ENCODE measurements at places on chromosomes 13 and 19.
A peak's percentile ranks its signal among the peaks of the same experiment; 100 is the strongest.

- no peak for DNase-seq
These were observed 811.6 kb upstream of the ARGLU1 start for GRCh38 chr13:107379407-107380155.

DNA sequence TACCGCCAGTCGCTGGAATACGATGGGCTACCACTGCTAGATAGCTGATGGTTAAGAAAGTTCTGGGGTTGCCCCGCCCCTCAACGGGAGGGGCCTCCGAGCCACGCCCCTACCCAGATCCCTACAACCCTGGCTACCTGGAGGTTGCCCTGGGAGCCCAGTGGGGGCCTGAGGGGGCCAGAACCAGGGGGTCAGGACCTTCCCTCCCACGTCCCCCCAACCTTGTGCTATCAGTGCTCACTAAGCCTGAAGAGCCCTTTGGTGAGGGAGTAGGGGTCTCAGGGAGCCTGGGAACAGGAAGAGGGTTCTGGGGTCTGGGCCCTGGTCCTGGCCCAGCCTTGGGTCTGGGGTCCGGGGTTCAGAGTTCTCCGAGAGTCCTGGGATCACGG lies 8.9 kb downstream of the OCEL1 start:
- no peak for DNase-seq

DNA sequence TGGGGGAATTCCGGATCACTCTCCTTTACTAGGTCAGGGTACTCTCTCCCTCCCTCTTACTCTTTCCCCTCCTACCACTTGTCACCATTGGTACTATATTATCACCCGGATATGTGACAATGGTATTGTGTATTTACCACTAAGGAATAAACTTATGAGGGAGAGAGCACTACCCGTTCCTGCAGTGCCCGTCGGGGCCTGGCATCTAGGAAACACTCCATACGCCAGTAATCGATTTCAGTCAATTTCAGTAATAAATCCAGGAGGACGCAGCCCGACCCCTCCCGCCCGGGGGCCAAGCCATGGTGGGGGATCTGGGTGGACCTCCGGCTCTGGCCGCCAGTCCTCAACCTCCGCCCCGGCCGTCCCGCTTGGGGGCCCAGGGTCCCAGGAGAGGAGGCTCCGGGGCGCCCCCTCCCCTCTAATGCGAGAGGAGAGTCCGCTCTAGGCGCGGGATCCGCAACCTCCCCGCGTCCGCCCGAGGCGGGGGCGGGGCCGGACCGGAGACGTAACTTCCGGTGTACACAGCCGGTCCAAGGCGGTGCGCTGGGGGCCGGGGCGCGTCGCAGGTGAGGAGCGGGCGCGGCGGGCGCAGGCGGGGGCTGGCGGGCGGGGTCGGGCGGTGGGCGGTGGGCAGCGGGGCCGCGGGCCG lies at the start of gene GARRE1:
Gene GARRE1, plus strand, starts transcription at position 509 of the 652 bp plus-strand sequence. CDS start 45,920 bp downstream, outside the sequence.
- DNase-seq: peak; percentile 41

GRCh38 chr19:4581666-4582553 lies 22.4 kb upstream of the SEMA6B start:
- DNase-seq: no peak

- no peak for DNase-seq
These were observed 943 bp downstream of the SLAIN1 start for GRCh38 chr13:77698201-77699058.

DNA sequence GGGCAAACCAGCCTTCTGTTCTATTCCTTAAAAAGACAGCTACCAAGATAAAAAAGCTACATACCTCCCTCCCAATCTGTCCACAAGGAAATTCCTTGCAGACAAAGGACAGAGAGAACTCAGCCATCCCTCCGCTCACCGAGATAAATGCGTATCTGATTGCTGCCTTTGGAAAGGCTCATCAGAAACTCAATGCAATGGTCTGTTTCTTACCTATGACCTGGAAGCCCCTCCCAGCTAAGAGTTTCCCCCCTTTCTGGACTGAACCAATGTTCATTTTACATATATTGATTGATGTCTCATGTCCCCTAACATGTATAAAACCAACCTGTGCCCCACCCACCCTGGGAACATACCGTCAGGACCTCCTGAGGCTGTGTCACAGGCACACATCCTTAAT lies 11.6 kb downstream of the BTBD2 start:
- no peak for DNase-seq

GRCh38 chr19:48716562-48717291 lies 2.8 kb downstream of the MAMSTR start:
- DNase-seq: no peak

DNA sequence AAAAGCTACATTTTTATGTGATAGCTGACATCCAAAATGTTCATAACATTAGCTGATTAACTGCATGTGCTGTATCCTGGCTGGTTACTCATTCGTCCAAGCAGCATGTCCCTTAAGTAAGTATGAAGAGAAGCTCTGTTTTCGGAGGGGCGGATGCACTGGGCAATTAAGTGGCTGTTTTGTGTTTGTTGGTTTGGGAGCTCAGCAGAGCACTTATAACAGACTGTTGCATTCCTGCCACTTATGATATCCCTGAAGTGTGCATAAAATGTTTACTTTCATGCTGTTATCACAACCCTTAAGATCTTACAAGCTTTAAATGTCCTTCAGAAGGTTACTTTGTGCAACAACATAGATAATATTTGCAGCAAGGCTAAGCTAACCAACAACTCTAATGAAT lies 264.1 kb downstream of the NALCN start:
- DNase-seq: no peak

- no peak for DNase-seq
These were observed 43.1 kb downstream of the COL4A1 start for GRCh38 chr13:110263888-110264287.

GRCh38 chr13:30978981-30979956 lies 46.8 kb downstream of the TEX26 start:
- DNase-seq: peak; percentile 60

DNA sequence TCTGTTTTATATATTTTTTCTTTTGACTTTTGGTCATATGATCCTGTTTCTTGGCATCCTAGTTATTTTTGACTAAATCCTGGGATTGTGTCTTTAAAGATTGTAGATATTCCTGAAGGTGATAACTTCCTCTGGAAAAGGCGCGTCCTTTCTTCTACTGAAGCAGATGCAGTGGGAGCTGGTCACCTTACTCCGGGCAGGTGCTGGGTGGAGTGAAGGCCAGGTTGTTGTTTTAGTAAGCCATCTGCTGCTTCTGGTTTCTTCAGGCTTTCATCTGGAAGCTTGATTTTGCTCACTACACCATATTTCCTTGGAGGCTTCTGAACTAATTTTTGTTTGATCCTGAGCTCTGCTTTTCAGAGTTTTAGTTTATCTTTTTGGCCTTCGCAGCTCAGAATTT lies 21.5 kb downstream of the URI1 start:
- no peak for DNase-seq

- no peak for DNase-seq
These were observed 29.4 kb downstream of the DIAPH3 start for GRCh38 chr13:60134376-60134775.

- no peak for DNase-seq
These were observed 64.8 kb downstream of the NHLRC3 start for GRCh38 chr13:39102981-39103490.

DNA sequence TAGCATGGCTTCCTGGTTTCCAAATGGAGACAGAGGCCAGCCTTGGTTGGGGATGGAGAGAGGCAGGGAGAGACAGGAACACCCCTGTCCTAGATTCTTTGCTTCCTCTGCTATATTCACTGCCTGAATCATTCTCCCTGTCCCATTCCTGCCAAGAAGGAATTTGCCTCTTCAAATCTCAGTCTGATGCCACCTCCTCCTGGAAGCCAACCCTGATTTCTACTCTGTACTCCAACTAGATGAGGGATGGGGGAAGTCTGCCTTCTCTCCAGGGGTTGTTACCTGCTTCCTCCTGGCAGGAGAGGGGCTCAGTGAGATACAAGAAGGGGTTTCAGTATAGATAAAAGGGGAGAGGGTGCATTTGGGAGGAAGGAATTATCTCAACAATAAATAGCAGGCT lies 1.3 kb upstream of the ACTL9 start:
- DNase-seq: no peak

DNA sequence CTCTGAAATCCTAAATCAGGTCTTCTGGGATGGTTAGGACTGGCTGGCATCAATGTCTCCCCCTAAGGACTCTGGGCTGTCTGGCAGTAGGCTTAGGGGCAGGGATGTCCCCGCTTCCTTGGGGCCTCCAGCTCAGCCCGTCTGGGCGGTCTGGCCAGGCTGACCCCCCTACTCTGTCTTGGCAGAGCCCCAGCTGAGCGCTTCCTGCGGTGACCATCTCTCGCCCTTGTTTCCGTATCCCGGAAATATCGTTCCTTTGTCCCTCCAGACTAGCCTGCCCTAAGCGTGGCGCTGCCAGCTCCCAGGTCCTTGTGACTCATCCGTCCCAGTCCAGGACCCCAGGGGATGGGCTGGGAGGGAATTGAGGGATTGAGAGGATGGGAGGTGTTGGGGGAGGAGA lies 11.3 kb downstream of the GTPBP3 start:
- no peak for DNase-seq

DNA sequence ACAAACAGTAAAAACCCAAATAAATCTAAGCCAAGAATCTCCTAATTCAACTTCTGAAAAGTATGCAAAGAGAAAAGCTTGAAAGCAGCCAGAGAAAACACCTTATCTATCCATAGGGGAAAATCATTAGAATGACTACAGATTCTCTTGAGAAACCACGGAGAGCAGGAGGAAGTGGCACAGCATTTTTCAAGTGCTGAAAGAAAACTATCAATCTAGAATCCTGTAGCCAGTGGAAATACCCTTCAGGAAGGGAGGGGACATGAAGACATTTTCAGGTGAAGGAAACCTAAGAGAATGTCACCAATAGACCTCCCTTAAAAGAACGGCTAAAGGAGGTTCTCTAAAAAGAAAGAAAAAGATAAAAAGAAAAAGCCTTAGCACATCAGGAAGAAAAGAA lies 66.2 kb upstream of the XPO4 start:
- no peak for DNase-seq

DNA sequence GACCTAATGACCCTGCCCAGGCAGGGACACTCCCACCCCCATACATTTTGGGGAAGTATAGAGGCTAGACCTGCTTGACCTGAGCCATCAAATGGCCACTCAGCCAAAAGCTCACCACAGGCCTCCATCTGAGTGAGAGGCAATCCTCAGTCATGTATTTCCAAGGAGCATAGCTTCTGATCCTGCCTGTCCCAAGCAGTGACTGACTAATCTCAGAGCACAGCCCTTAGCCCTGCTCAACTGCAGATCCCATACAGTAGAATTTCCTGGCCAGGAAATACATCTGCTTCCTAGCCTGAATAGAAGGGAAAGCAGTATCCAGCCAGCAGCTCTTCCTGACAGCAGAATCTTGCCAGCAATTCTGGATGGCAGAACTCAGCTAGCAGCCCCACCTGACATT lies 880.6 kb upstream of the GPC6 start:
- DNase-seq: no peak

DNA sequence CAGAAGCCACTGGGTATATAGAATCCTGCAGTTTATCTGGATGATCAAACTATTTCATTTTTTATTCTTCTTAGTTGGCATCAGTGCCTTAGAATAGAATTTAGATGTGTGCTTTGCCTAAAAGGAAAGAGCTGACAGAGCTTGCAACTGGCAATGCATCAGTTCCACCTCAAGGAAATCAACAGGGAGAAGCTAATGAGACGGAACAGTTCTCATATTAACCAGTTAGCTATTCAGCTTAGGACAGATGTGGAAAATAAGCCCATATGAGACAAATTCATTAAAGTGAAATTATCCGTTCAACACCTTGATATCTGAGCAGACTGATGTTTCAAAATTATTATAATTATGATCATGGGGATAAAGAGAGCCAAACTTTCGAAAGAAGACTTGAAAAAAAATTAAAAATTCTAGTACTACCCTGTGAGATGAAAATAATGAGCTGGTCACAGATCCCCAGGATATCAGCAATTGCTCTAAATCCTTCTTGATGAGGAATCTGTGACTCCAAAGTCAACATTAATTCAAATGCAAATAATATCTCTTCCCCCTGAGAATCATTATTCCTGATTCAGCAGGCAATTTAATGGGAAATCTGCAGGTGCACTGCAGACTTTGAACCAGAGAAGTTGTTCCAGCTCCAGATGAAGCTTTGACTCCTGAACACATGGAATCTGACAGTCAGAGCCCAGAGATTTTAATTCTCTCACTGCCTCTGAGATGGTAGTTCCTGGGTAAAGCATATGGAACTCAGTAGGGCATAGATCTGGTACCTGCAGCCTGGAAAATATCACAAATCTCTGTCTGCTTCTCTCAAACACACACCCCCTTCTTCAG lies 486.8 kb downstream of the FOXO1 start:
- DNase-seq: no peak

DNA sequence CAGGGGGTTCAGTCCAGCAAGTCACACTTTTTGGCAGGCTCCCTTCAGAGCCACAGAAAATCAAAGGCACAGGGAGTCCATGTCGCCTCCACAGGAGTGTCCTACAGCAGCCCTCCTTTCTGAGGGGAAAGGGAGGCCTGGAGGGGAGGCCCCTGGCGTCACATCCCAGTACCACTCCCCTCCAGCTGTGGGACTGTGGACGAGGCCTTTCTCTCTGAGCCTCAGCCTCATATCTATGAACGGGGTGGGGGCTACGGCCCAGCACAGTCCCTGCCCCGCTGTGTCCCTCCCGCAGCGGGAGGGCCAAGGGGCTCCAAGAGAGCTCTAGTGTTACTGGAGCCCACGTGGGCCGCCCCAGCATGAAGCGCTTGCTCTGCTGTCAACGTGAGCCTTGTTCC lies 23.8 kb downstream of the PEPD start:
- no peak for DNase-seq

DNA sequence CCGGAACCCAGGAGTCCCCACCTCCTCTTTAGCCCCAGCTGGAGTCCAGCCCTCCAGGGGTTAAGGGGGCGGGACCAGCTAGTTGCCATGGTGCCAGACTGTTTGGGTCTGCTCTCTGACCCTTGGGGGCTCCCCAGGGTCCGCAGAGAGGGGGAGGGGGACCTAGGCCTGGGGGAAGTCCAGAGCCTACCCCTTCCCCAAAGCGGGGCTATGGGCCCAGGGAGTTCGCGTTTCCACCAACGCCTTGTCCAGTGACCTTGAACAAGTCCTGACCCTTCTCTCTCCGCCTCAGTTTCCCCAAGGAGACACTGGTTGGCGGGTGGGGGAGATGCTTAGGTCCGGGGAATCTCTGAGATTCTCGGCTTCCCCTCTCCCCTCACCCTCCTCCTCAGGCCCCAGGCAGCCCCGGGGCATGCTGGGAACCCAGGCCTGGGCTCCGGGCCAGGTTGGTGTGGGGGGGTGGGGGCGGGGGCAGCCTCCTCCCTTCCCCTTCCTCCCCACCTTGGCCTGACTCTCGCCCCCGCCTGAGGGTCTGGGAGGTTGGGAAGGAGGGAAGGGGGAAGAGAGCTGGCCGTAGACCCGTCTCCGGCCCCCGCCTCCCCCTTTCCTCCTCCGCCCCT lies 2.6 kb upstream of the SPACA6 start:
- DNase-seq: peak; percentile 33

DNA sequence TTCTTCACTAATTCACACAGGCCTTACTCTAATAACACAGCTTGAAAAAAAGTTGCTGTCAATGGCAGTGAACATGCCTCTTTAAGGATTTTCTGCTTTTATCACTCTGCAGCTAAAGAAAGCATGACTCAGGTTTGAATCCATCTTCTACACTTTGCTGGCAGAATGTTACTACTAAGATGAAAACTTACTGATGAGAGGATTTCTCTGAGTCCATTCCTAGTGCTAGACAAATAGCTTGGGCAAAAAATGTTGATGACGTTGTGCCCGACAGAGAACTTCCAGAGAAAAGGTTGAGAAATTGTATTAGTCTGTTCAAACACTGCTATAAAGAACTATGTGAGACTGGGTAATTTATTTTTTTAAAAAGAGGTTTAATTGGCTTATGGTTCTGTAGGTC lies 572.0 kb downstream of the IRS2 start:
- no peak for DNase-seq

Data from iPS DF 6.9 (cell line).